IPS DF 6.9 (cell line): ENCODE measurements at places on chromosomes 16 and 17.

- no peak for DNase-seq
Measured at GRCh38 chr16:3798838-3799237, 81.5 kb upstream of the TRAP1 start.

DNA sequence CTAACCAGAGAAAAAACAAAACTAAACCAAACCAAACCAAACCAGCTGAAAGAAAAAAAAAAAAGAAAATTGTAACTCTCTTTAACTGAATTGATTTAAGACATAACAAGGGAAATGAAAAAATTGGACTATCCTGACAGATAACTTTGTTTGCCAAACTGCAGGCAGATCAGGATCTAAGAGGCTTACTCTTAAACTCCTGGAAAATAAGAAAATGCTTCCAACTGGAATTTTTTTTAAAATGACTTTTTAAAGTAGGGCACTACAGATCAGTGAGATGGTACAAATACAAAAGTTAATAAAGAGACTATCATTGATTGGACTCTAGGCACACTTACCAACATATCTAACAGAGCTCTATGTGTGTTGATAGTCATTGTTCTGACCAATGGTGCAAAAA lies 125.5 kb upstream of the KCNJ16 start:
- DNase-seq, result no peak

- no peak for DNase-seq
Measured at GRCh38 chr17:17361867-17362539, 58.8 kb downstream of the NT5M start.

- no peak for DNase-seq
Measured at GRCh38 chr16:4461250-4462085, 13.0 kb downstream of the NMRAL1 start.

DNA sequence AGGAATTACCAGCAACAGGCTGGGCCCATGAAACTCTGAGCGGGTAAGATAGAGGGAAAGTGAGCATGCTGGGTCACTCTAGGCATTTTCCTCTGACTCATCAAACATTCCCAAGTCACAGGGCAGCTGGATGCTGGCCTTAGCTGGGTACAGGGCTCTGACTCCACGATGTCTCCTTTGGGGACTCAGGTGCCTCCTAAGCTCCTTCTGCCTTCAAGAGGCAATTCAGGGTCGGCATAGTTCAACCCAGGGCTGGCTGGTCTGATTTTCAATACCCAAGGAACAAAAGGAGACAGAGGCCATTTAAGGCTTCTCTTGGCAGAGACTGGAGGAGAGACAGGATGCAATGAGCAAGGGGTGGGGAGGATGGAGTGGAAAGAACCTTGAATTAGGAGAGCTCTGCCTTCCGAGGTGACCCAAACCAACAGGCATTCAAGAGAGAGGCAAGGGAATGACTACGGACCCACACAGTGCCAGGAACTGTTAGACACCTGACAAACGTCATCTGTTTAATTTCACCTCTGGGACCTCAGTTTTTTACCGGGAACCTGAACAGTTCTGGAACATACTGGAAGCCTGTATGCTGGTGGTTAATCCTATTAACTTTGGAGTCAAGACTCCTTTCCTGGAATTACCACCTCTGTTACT lies 910 bp downstream of the WBP2 start:
- DNase-seq, result no peak
